NCI-H1105 (cell line): ENCODE measurements at places on chromosomes 6 and 20.

DNA sequence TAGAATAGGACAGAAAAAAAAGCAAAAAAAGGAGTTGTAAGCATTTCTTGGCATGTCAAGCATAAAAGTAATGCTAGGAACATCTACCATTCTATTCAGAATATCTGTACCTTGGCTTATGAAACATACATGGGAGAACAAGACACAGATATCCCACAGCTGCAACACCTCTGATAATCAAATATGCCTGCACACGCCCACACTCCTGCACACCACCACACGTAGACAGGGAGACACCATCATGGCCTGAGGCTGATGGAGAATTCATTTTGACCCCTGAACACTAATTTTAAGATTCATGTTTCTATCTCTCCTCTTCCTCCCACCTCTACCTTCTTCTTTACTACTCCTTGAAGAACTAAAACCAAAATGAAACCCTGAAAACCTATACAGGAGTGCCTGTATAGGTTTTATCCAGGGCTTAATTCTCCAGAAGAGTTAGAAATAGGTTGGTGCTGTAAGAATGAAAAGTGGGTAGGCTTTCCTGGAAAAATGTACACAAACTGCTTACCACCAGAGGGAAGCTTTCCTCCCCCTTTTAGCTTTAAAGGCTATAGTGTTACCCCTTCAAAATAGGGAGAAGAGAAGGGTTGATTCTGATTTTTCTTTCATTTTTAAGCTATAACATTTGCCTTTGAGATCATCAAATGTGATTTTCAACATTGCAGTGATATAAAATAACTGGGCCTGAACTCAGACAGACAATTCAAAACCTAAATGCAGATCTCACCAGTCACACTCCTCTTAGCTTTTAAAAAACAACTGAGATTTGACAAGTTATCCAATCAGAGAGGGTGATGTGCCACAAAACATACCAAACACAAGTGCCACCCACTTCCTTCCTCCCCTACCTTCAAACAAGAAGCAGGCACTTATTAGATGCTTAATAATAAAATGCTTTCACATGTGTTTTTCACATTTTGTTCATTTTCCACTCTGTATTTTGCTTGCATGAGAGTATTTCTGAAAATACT lies 57.9 kb downstream of the ELOVL5 start:
- DNase-seq: no peak

DNA sequence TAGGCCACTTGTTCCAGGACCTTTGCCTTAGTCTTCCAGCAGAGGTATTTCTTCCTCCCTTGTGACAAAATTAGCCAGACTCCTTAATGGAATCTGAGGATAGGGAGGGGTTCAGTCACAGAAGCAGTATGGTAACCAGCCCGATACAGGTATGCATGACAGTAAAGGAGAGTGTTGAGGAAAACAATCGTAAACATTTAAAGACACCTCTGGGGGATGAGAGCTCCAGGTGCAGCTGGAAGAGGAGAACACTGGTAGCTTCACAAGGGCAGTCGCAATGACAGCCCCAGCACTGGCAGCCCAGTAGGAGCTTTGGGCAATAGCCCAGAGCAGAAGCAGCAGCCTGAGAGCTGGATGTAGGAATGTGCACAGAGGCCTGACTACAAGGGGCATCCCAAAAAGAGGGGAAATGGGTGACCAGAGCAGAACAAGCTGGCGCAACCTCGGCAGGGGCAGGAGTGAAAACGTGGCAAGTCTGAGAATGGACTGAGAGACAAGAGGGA lies 344.9 kb upstream of the JAG1 start:
- no peak for DNase-seq

DNA sequence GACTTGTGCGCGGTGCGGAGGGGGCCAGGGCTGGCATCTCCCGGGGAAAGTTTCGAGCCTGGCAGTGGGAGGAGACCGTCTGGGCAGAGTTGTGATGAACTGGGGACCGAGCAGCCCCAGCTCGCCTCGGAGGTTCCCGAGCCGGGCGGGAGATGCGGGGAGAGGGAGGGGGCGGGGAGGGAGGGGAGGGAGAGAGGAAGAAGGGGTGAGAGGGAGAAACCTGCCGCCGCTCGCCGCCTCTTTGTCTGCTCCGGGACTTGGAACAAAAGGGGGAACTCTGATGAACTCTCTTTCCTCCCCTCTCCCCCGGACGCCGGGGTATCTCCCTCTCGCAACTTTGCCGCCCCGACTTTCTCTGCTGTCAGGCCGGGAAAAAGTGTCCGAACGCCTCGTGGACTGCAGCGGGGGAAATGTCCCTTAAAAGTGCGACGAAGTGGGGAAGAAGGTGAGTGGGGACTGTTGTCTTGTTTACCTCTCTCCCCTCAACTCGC lies 72.7 kb downstream of the SOX4 start:
- DNase-seq: peak; percentile 51

DNA sequence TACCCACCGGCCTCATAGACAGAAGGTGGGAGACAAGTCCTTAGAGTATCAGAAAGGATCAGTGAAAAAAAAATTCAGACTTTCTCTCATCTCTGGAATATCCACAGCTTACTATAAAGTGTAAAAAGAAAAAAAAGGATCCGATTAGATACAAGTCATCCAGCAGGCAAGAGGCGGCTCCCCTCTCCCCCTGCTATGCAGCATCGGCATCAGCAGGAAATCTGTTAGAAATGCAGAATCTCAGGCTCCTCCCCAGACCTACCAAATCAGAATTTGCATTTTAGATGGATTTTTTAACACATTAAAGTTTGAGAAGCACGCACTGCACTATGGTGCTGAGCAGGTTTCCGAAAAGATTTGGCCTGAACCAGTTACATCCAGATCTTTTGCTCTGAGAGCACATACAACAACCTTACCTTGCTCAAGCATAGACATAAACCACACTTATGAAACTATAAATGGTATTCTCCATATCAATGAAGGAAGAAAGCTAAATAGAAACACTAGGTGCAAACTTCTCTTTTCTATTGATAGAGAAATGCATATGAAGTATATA lies 117.0 kb upstream of the POU3F2 start:
- DNase-seq: no peak

- DNase-seq: no peak
Measured at GRCh38 chr6:170378502-170378901, 71.9 kb downstream of the FAM120B start.

DNA sequence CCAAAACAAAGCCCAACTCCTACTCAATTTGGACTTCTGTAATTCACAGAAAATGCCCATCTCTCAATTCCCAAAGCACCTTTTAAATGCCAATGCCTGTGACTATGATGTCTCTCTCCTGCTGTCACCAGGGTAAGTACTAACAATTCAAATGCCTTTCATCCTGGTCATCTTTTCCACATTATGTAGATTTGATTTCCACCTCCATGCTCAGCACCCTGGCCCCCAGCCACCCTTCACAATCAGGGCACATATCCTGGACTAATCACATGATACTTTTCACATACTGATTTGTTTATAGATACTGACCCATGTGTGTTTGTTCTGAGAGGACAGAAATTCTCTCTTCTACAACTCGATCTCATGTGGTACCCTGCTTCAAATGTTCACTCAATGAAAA lies 236.3 kb downstream of the PTPRK start:
- no peak for DNase-seq
